Mesenteric fat pad (tissue), 1 donor: ENCODE measurements at places on chromosomes 12 and 14.

GRCh38 chr14:23403139-23403438, 5.0 kb downstream of the MYH6 start:
- DNase-seq, result no peak

GRCh38 chr14:91159906-91160305, 46.0 kb downstream of the DGLUCY start:
- DNase-seq, result no peak

DNA sequence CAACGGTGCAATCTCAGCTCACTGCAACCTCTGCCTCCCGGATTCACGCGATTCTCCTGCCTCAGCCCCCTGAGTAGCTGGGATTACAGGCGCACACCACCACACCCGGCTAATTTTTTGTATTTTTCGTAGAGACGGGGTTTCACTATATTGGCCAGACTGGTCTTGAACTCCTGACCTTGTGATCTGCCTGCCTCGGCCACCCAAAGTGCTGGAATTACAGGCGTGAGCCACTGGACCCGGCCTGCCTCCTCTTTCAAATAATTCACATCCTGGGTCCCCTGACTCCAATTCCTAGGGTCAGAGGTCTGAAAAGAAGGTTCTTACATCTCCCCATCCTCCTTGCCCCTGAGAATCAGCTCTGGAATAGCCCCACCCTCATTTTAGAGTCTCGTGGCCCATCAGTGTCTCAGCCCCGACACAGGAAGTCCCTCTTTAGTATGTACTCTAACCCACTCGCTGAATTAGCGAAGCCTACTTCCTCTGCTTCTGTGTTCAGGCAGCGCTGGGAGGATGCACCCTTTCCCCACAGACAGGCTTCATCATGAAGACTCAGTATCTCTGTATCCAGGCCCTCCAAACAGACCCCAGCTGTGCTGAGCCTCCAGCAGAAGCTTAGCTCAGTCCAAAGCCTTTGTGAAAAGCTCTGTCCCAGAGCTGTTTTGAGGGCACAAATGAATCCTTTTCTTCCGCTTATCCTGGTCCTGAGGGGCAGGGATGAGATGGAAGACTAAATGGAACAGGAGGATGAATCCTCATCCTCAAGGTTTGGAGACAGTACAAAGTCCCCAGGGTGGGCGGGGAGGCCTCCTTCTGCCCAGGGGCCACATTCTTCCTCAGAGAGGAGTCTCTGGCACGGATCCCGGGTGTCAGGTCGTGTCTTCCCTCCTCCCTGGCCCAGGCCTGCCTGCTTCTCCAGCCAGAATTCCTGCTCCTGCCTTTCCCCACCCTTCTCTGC, 3.5 kb downstream of the LPAR5 start:
- DNase-seq, result no peak

DNA sequence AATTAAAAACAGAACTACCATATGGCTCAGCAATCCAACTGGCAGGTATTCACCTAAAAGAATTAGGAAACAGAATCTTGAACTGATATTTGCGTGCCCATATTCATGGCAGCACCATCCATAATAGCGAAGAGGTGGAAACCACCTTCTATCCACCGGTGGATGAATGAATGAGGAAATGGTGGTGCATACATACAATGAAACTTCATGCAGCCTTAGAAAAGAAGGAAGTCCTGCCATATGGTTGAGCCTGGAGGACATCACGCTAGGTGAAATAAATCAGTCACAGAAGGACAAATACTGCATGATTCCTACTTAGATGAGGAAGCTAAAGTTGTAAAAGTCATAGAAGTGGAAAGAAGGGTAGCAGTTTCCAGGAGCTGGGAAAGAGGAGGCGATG, 6.6 kb downstream of the TCL1A start:
- DNase-seq, result no peak

DNA sequence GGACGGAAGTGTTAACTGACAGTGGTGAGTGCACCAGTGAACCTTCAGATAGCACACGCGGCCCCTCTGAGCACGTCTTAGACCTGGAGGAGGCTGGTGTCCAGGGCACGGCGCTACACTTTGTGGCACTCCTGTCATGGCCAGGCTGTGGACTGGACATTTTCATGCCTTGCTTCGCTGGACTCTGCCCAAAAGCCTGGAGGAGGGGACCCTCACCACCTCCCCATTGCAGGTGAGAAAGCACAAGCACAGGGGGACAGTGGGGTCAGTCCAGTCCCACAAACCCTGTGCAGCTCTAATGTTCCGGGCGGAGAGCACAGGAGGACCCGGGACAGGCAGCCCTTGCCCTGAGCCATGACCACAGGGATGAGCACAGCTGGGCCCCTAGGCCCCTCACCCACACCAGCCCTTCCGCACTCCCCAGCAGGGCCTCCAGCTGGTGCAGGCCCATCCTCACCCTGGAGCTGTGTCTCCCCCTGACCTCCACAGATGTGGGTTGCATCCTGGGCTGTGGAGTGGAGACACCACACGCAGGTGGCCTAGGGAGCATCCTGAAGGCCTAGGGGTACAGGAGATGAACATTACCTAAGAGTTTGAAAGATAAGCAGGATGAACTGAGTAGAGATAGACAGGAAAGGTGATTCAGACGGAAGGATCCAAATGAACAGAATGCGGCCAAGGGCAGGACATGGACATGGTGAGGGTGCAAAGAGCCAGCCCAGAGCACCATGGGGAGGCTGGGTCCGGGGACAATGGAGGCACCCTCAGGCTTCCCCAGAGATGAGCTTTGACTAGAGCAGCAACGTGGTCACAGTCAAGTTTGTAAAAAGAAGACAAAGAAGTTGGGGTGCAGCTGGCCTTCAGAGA, 132.8 kb downstream of the BCL11B start:
- DNase-seq, result peak; percentile 75

- no peak for DNase-seq
Measured at GRCh38 chr12:132428936-132429601, 60.9 kb upstream of the FBRSL1 start.

- no peak for DNase-seq
Measured at GRCh38 chr14:38743966-38744584, 359.0 kb downstream of the SEC23A start.

DNA sequence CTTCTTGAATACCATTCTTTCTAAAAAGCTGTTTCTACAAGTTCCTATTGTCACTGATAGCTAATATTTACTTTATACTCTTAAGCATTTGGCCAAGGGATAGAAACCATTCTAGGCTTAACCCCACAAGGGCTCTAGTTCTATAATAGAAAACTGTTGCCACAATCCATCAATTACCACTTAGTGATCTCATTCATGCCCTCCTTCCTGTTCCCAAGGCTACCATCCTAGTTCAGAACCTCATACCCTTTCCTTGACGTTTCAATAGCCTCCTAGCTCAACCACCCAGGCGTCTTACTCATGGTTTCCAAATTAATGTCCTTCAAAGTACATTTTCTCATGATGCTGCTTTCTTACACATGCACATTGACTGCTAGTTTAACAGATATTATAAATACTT, 493.5 kb downstream of the NAV3 start:
- DNase-seq, result no peak

GRCh38 chr12:115632308-115632707, 645.2 kb downstream of the MED13L start:
- no peak for DNase-seq

- no peak for DNase-seq
Measured at GRCh38 chr12:20410734-20411133, 42.4 kb downstream of the PDE3A start.

GRCh38 chr12:115101520-115101919, 417.5 kb upstream of the TBX3 start:
- DNase-seq, result no peak

GRCh38 chr14:39843881-39844280, 411.6 kb upstream of the FBXO33 start:
- no peak for DNase-seq

GRCh38 chr14:34971381-34971780, 11.4 kb upstream of the SRP54 start:
- DNase-seq, result no peak

DNA sequence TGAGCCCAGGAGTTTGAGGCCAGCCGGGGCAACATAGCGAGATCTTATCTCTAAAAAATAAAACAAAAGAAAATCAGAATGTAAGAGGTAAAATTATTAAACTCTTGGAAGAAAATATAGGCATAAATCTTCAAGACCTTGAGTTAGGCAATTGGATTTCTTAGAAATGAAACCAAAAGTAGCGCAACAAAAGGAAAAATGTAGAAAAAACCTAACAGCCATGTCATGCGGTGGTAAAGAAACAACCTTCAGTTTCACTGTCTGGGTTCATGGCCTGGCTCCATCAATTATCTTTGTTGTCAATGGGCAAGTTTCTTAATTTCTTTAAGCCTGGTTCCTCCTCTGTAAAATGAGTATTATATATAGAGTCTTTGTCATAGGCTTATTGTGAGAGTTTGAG, 5.6 kb upstream of the GCH1 start:
- DNase-seq, result no peak

- no peak for DNase-seq
Measured at GRCh38 chr12:22971247-22971646, 346.3 kb downstream of the ETNK1 start.

GRCh38 chr12:47982311-47982710, 18.9 kb downstream of the TMEM106C start:
- DNase-seq, result no peak

GRCh38 chr12:41302979-41303403, 114.9 kb downstream of the PDZRN4 start:
- DNase-seq, result no peak

- no peak for DNase-seq
Measured at GRCh38 chr14:66440801-66441200, 45.4 kb upstream of the CCDC196 start.

- peak; percentile 59 for DNase-seq
Measured at GRCh38 chr12:49338830-49339463, 2.0 kb upstream of the C1QL4 start.
